Uterus (tissue), 4 donors: ENCODE measurements at places on chromosomes 16 and 17. TPM values are rescaled to one million over a fixed set of nuclear protein-coding genes. Genes with fewer than 3 reads are reported as not detected.
A peak's percentile ranks its signal among the peaks of the same experiment; 100 is the strongest.

GRCh38 chr16:2925951-2926649 lies 14.4 kb downstream of the FLYWCH1 start:
- DNase-seq = no peak
- H3K27ac ChIP-seq = no peak overlapping the region
- no peak overlapping the region for H3K4me3 ChIP-seq
- H3K4me1 ChIP-seq = no peaks in the 10 kb centered on the region
- no peaks in the 10 kb centered on the region for H3K27me3 ChIP-seq

- H3K36me3 ChIP-seq = no peaks in the 10 kb centered on the region
- no peak overlapping the region for H3K4me3 ChIP-seq
Observed at GRCh38 chr17:77867308-77867781, 91.2 kb upstream of the TNRC6C start.

DNA sequence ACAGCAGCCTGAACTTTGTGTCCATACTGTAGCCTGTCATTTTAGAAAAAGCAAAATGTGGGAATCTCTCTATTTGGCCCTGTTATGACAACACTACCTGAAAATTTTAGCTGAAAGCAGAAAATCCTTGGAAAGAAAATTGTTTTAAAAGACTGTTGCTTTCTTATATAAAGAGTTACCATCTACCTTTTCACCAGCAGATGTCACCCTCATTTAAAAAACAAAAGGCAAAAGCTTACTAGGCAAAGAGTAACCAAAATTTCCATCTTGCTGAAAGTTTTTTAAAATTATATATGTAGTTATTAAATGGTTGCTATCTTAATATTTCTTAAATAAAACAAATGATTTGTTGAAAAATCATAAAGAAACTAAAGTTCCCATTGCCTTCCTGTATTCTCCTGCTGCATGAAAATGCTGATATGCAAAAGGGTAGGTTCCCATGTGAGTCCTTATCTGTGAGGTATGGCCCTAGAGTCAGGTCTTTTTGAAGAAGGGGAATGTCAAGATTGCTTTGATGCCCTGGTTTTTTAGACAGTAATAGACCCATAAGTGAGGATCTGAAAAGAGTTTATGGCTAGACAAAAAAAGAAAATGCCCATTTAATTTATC lies 61.0 kb downstream of the TNRC6C start:
- no peaks in the 10 kb centered on the region for H3K27me3 ChIP-seq
- H3K4me1 ChIP-seq = no peaks in the 10 kb centered on the region
- H3K27ac ChIP-seq = no peak overlapping the region
- DNase-seq = no peak
- no peaks in the 10 kb centered on the region for H3K36me3 ChIP-seq

DNA sequence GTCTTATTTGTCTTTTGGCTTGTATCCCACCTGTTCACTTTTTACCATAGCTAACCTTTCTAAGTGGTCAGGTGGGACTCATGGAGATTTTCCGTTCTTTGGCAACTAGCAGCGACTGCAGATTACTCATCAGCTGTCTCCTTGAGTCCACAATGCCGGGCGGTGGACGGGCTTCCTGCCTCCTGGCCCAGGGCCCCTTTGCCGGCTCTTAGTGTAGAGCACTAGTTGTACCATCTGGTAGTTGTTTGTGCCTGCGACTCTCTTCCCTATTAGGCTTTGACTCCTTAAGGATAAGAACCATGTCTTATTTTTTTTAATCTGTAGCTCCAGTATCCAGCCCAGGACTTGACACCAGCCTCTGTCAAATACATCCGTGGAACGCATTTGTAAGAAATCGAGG lies 399.9 kb downstream of the WWOX start:
- no peaks in the 10 kb centered on the region for H3K27me3 ChIP-seq
- H3K27ac ChIP-seq = no peak overlapping the region

DNA sequence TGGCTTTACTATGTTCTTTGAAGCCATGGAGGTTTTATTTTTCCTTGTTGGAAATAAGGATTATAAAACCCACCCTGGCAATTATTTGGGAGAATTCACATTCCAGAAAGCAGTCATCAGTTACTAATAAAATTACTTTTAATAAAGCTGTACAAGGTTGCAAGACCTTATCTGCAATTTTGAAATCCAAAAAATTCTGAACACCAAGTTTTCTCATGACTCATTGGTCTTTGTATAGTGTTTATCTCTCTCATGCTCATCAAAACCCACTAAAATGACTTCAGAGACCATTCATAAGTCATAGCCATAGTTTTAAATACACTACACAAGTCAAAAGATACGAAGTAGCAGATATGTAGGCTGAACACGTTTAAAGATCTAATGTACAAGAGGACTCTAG lies 6.0 kb upstream of the KRT38 start:
- no peaks in the 10 kb centered on the region for H3K4me1 ChIP-seq
- H3K36me3 ChIP-seq = no peaks in the 10 kb centered on the region
- DNase-seq = no peak

- DNase-seq = peak; percentile 86
- no peaks in the 10 kb centered on the region for H3K4me1 ChIP-seq
- H3K27ac ChIP-seq = peak overlapping the region; percentile 67
Observed at GRCh38 chr17:11608396-11608795, 10.1 kb downstream of the DNAH9 start.

- no peak for DNase-seq
- H3K4me3 ChIP-seq = no peak overlapping the region
- H3K36me3 ChIP-seq = no peaks in the 10 kb centered on the region
- peaks cover 4% of the 10 kb centered on the region for H3K4me1 ChIP-seq
Observed at GRCh38 chr16:81003064-81003463, 3.6 kb downstream of the CMC2 start.

GRCh38 chr16:79411805-79412204 lies 188.7 kb downstream of the MAF start:
- no peaks in the 10 kb centered on the region for H3K27me3 ChIP-seq
- H3K4me3 ChIP-seq = no peak overlapping the region
- H3K27ac ChIP-seq = no peak overlapping the region
- DNase-seq = no peak

DNA sequence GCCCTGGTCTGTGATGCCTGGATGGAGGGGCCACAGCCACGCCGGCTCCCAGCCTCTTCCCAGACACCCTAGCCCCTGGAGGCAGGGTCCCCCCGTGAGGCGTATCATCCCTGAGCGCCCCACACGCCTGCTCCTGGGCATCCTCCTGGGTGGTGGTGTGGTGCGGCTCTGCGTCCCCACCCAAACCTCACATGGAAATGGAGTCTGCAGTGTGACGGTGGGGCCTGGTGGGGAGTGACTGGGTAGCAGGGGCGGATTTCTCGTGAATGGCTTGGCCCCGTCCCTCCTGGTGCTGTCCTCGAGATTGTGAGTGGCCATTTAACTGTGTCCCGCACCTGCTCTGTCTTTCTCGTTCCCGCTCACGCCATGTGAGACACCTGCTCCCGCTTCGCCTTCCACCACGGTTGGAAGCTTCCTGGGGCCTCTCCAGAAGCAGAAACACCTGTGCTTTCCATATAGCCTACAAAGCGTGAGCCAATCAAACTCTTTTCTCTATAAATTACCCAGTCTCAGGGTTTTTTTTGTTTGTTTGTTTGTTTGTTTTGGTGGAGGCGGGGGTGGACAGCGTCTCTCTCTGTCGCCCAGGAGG lies 5.9 kb upstream of the SSTR5 start:
- H3K4me1 ChIP-seq = no peaks in the 10 kb centered on the region
- DNase-seq = no peak
- H3K36me3 ChIP-seq = no peaks in the 10 kb centered on the region
- no peak overlapping the region for H3K4me3 ChIP-seq
- peaks cover 8% of the 10 kb centered on the region for H3K27me3 ChIP-seq
- no peak overlapping the region for H3K27ac ChIP-seq

GRCh38 chr16:48098472-48098871 lies 57.3 kb downstream of the ABCC12 start:
- no peaks in the 10 kb centered on the region for H3K36me3 ChIP-seq
- no peaks in the 10 kb centered on the region for H3K4me1 ChIP-seq
- no peak overlapping the region for H3K27ac ChIP-seq
- DNase-seq = no peak
- no peak overlapping the region for H3K4me3 ChIP-seq
- no peaks in the 10 kb centered on the region for H3K27me3 ChIP-seq

DNA sequence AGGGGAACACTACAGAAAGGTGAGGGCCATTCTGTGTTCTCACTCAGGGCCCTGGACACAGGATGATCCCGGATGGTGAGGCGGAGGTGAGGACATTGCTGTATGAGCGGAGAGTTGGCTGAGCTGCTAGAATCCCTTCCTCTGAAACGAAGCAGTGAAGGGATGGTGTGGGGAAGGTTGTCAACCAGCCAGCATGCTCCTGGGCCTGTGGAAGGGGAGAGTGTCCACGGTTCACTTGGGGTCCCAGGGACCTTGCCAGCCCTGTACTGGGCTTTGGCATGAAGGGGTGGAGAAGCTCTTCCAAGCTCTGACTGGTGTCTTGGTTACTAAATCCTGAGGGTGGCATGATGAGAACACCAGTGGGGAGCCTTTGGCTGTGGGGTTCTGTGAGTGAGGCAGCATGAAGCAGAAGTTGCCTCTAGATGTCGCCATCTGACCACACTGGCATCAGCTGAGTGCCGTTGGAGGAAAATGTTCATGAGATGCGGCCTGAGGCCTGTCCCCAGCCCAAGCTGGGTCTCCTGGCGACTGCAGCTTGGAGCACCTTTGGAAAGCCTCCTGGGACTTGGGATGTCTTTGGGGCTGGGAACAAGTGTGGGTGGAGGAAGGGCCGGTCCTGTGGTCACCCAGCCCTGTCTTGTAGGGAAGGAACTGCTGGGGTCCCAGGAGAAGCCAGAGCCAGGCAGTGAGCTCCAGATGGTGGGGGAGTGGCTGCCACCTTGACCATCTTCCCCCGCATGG lies 14.8 kb downstream of the PDP2 start:
- peak; percentile 66 for DNase-seq
- no peak overlapping the region for H3K27ac ChIP-seq
- H3K36me3 ChIP-seq = no peaks in the 10 kb centered on the region
- H3K27me3 ChIP-seq = no peaks in the 10 kb centered on the region
- H3K4me1 ChIP-seq = peaks cover 4% of the 10 kb centered on the region

DNA sequence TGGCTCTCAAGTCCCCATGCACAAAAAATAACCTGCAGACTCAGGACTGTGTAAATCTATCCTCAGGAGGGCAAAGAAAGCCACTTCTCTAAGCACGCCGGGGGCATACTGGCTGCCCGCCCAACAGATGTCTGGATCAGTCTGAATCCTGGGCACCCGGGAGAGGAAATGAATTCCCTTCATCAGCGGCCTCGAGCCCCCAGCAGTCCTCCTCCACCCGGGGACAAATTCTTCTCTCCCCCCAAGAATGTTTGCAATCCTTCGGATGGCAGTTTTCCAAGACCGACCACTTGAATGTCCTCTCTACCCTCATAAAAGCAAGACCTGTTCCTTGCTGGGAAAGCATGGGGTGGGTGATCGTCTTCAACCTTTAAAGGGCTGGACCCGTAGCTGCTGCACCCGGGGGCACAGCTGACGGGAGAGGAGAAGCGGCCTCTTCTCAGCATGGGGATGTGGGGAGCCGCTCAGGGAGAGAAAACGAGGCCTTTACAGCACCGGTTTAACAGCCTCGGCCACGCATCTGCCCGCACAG lies 9.4 kb upstream of the MAP2K3 start:
- H3K4me1 ChIP-seq = no peaks in the 10 kb centered on the region
- no peaks in the 10 kb centered on the region for H3K27me3 ChIP-seq
- H3K36me3 ChIP-seq = no peaks in the 10 kb centered on the region
- no peak for DNase-seq
- peak overlapping the region; percentile 54 for H3K4me3 ChIP-seq

Gene PRSS21
- not detected for total RNA-seq

Gene ENPP7
- total RNA-seq = not detected

Gene CHD9NB
- total RNA-seq = 1.2 TPM
